ENCODE measurements at places on chromosomes 1 and 21. TPM values are rescaled to one million over a fixed set of nuclear protein-coding genes. Genes with fewer than 3 reads are reported as not detected.
A peak's percentile ranks its signal among the peaks of the same experiment; 100 is the strongest.

DNA sequence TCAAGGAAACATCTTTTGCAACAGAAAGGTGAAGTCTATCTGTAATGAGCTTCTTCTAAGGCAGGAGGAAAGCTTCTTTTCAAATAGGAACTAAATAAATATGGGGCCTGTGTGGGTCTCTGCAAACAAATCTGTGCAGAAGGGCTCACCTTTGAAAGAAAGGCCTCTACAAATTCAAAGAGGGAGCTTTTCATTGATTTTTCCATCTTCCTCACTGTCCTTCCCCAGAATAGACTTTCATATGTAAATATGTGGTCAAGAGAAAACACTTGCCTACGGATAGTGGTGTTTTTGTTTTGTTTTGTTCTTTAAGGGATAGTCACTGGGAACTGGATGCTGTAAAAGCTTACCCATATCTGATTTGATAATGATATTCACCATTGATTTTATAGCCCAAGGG is 223.4 kb downstream of the DSCAM start:
- DNase-seq = no peak

DNA sequence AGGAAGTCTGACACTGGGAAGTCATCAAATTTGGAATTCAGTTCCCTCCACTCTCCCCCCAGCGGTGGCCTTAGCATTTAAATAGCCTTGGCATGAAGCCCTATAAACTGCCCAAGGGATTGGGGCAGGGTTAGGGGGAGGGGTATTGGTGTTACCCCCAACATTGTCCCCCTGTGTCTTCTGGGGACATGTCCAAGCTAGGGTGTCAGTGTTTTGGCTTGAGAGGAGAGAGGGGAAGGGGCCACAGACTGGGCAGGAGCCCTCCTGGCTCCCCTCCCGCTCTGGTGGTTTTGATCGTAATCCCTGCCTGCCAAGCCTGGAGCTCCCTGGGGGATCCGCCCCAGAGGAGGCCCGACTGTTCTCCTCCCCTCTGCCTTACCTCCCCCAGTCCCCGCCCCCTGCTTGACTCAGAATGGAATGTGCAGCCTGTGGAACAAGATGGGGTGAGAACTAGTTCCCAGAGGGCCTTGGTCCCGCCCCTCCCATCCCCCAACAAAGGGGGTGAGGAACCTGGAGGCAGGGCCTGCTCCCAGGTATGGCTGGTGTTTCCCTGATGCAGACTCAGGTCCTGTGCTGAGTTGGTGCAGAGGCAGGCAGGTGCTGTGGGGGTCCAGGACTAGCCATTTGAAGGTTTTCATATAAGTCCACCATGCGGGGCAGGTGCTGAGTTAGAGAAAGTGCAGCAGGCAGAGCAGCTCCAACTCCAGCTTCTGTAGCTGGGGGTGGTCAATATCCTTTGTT is 7.4 kb downstream of the SOX13 start:
- peak; percentile 74 for DNase-seq

- DNase-seq = no peak
Observed at GRCh38 chr1:108947871-108948525, 15.3 kb downstream of the CLCC1 start.

- DNase-seq = no peak
Observed at GRCh38 chr1:28067523-28068090, 20.8 kb downstream of the EYA3 start.

S100A16 gene
- total RNA-seq = 67.3 TPM

C21orf58 gene
- 1.6 TPM for total RNA-seq

RRP15 gene
- total RNA-seq = 7.7 TPM

ECE1 gene
- total RNA-seq = 123 TPM

ZFP69 gene
- total RNA-seq = 3.6 TPM

WLS gene
- 139 TPM for total RNA-seq

GUCA2B gene
- total RNA-seq = not detected

- DNase-seq = no peak
Observed at GRCh38 chr1:223244366-223245103, 101.5 kb upstream of the TLR5 start.

KRTAP20-2 gene
- not detected for total RNA-seq

DNA sequence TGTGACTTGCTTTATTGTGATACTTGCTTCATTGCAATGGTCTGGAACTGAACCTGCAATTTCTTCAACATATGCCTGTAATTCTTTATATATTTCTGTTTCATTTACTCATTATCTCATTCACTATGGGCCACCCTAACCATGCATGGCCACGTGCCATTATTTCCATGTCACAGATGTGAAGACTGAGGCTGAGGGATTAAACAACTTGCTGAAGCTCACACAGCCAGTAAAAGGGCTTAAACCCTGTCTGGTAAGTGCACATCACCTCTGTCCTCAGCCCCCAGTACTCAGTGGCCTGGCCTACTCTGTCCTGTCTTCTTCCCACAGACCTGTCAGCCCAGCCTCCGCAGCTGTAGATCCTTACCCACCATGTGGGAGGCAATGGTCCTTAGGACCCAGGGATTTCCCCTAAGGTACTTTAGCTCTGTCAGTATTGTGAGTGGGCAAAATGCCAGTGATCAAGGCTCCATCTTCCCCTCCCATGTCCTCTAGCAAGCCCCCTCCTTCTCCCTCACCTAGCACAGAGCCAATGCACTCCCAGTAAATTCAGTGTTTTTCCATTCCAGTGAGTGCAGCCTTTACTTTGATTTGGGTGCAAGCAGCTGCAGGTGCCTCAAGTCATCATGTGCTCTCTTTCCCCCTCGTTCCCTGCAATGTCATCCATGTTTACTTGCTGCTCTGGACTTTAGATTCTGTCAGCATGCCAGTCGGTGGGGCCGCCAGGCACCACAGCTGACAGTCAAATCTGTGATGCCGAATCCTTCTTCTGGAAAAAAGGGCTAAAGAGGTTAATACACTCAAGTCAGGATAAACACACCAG is 228.2 kb upstream of the PROX1 start:
- no peak for DNase-seq

DNA sequence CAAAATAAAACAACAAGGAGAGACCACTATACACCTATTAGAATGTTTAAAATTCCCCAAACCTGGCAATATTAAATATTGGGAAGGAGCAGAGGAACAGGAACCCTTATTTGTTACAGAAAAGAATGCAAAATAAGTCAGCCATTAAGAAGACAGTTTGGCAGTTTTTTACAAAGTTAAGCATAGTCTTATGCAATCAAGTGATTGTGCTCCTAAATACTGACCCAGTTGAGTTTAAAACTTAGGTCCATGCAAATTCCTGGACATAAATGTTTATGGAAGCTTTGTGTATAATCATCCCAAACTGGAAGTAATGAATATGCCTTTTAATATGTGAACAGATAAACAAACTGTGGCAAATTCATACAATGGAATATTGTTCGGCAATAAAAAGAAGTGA is 72.9 kb upstream of the RGS4 start:
- DNase-seq = no peak

DNA sequence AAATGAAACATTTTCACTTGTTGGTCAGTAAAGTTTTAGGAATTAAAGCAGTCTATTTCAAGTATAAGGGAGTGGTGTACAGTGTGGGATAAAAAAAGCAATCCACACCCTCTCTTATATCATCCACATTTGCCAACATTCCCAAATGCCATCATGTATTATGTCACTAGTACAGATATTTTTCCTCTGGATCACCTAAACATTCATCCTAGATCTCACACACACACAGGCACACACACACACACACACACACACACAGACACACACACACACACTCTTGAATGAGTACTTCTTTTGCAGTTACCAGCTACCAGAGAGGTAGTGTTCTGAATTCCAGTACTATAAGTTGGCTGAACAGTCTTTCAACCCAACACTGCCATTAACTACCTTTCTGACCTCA is 1369.1 kb upstream of the ADGRL4 start:
- DNase-seq = no peak

DNA sequence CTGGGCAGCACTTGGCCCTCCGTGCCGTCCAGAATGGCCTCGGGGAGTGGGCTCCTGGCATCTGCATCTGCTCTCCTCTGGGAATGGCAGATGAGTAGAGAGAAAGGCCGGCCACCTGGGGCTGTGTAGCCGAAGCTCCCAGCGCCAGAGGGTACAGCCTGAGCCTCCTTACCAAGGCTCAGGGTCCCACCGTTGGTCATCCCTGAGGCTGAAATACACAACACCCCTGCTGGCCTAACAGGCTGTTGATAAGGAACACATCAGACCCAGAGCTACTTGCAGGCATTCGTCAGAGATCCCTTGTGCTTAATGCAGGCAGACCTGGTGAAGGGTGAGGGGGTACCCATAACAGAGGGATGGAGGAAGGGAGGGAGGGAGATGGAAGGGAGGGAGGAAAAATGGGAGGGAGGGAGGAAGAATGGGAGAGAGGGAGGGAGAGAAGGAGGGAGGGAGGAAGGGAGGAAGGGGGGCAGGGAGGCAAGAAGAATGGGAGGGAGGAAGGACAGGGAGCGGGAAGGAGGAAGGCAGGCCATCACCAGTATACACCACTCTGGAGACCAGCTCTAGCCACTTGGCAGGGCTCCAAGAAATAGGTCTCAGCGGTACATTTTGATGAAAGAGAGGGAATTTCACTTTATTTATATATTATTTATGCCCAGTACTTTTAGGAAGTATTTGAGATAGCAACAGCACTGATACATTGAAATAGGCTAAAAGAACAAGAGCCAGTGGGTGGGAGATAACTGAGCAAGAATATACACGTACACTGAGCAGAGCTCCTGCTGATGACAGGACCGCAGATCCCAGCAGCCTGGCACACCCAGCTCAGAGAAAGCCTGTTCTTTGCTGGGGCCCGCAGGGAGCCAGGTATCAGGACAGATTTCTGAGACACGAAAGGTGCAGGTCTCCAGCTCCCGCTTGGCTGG is 315.0 kb upstream of the VAMP3 start:
- DNase-seq = no peak

- DNase-seq = no peak
Observed at GRCh38 chr1:20494609-20495311, 8.8 kb upstream of the CAMK2N1 start.

IBA57 gene
- total RNA-seq = 7.6 TPM

DNA sequence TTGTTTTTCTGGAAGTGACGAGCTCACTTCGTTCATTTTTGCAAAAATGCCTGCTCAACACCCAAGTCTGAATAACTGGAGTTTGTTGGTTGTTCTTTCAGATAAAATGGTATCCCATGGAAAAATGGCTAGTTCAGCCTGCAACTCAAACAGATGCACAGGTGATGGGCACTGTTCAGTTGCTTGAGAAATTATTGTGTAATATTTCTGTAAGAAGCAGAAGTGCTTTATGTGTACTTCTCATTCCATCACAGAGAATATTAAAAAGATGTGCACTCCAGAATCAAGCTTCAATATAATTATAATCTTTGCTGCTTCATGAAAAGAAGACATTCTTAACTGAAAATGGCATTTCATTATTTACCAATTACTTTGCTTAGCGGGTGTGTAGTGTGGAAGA is 9.1 kb downstream of the SYT2 start:
- no peak for DNase-seq

DNA sequence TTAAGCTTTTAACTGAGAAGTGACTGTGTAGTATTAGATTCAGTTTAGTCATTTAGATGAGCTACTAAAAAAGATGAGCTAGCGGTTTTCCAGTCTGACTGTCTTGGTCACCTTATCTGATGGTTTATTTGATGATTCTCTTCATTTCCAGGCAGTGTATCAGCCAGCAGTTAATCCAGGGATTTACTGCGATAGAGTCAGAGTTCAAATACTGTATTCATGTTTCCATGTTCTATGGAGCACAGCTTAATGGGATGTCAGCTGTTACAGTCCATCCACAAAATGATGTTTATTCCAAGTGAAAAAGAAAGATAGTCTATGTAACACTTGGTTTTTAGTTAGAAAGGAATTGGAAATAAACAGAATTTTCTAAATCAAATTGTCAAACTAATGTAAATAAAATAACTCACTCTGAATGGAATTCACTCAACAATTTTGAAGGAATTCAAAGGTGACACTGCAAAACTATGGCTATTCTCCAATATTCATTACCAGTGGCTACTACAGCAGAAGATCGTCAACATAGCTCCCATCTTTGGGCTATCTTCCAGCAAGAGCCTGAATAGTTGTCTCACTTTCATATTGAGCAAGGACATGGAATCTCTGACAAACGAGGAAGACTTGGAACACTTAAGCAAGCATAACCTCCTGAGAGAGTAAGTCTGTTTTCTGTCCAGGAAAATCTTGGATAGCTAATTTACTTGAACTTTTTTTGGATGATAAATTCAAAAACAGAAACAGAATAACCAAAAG is 54.6 kb upstream of the DPT start:
- no peak for DNase-seq

CLDN8 gene
- total RNA-seq = 2.2 TPM

DNA sequence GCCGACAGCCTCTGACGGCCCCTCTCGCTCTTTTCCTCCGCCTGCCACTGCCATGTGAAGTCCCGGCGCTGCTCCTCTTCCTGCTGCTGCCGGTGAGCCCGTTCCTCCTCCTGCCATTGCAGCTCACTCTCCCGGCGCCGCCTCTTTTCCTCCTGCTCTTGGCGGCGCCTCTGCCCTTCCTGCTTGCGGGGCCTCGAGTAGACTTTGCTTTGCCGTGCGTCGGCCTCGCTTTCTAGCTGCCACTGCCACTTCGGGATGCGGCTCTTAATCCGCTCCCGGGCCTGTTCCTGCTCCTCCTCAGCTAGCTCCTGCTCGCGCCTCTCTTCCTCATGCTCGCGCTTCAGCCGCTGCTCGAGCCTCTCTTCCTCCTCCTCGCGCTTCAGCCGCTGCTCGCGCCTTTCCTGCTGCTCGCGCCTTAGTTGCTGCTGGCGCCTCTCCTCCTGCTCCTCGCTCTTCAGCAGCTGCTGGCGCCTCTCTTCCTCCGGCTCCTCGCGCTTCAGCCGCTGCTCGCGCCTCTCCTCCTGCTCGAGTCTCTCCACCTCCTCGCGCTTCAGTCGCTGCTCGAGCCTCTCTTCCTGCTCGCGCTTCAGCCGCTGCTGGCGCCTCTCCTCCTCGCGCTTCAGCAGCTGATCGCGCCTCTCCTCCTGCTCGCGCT is 4.3 kb downstream of the TCHH start:
- no peak for DNase-seq

SLC44A3 gene
- 1.6 TPM for total RNA-seq

DNA sequence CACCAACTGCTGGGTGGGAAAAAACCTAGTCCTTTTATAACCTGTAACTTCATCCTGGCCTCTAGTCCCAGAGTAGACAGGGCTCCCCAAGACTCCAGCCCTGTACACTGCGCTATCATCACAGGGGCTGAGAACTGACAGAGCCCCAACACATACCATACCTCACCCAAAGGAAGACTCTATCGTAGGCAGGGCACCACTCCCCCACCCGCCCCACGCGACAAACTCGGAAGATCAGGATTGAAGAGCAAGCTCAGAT is 15.8 kb downstream of the INPP5B start:
- DNase-seq = no peak

- no peak for DNase-seq
Observed at GRCh38 chr1:87334351-87335174, 5.9 kb downstream of the LMO4 start.

GRCh38 chr1:179816196-179816960 is 61.2 kb downstream of the TOR1AIP2 start:
- peak; percentile 45 for DNase-seq

GRCh38 chr1:31934706-31935629 is 3.2 kb downstream of the PTP4A2 start:
- no peak for DNase-seq

LCE3A gene
- not detected for total RNA-seq

DNA sequence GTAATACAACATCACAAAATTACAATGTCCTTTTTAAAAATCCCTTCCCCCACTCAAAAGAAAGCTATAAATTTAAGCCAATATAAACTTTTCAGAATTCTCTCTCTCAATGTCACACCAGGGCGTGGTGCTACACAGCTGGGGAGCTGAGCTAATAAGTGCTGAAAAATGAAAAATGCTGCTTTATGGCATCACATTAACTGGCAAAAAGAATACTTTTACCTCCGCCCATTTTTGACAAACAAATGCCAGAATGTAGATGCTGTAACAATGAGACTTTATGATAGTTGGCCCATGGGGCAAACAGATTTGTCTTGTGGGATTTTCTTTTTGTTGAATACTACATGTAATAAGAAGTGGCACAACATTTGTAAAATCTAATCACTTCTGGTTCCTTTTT is 12.7 kb upstream of the LYPLAL1 start:
- DNase-seq = no peak
